T follicular helper cell (primary cell): ENCODE measurements at places on chromosomes 1 and 21.

GRCh38 chr21:45017039-45017960 lies 57.1 kb upstream of the ADARB1 start:
- no peak for DNase-seq

DNA sequence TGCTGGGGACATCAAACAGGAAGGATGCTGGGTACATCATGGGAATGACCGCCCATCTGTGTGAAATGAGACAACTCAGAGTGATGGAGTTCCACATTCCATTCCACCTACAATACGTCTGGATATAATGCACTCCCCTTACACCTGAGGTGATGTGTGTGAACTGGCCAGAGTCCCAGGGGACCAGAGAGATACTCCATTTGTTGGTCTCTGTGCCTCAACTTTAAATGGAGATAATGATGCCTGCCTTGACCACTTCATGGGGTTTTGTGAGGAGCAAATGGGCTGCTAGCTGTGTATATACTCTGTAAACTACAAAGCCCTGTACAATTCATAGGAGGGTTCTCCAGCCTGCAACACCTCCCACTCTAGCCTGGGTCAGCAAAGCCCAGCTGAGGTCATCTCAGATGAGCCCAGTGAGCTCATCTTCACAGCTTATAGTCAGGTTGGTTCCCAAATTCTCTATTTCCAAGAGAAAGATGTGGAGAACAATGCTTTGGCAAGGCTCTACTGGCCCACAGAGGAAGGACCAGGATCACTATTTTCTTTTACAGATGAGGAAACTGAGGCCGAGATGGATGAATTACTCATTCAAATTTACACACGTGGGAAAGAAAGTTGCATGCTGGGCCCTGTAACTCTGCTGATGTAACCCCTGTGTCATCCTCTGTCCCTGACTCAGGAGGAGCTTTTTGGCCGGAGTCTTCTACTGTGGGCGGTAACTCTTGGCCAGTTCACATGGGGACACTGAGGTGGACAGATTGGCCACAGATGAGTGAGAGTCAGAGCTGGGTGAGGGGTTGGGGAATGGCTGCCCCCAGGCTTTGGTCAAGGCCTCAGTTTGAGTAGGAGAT lies 105.6 kb upstream of the GCLM start:
- DNase-seq = no peak

DNA sequence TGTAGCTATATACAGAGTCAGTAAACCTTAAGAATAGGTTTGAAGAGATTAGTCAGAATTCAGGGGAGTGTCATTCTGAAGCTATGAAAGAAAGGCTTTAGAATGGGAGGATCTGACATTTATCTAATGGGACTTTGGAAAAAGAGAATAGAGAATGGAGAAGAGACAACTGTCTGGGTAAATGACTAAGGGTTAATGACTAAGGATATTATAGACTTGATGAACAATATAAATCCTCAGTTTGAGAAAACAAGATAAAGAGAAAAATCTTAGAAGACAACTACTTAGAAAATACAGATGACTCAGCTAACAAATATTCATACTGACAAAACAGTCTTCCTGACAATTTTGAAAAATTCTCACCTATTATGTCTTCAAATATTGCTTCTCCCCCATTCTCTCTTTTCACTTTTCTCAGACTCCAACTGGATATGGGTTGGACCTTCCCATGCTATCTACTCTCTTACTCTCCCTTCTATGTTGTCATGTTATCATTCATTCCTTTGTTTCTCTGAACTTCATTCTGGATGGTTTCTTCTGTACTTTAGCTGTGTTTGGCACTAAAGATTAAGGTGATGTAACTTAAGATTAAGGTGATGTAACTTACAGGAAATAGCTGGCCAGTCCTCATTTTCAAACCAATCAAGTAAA lies 20.4 kb downstream of the SLC16A1 start:
- DNase-seq = no peak

- no peak for DNase-seq
Measured at GRCh38 chr1:46525253-46525983, 26.0 kb downstream of the KNCN start.

- no peak for DNase-seq
Measured at GRCh38 chr1:96234299-96234698, 487.3 kb upstream of the PTBP2 start.

DNA sequence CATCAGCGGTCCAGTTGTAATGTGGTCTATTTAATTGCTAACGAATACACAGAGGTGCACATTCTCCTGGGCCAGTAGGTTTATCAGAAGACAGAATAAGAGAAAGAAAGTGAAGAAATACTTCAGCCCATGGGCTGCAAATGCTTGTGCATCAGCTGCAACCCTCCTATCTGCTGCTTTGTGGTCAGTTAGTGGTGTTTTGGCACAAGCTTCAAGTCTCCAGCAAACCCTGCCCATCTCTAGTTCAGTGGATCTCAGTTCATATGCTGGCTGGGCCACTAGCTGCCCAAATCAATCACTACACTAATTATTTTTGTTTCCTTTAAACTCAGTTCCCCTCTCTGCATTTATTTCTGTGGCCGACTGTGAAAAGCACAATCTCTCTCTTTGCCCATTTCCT lies 124.2 kb downstream of the KCNJ6 start:
- DNase-seq = no peak

- DNase-seq = no peak
Measured at GRCh38 chr1:237179503-237179902, 137.5 kb downstream of the RYR2 start.

DNA sequence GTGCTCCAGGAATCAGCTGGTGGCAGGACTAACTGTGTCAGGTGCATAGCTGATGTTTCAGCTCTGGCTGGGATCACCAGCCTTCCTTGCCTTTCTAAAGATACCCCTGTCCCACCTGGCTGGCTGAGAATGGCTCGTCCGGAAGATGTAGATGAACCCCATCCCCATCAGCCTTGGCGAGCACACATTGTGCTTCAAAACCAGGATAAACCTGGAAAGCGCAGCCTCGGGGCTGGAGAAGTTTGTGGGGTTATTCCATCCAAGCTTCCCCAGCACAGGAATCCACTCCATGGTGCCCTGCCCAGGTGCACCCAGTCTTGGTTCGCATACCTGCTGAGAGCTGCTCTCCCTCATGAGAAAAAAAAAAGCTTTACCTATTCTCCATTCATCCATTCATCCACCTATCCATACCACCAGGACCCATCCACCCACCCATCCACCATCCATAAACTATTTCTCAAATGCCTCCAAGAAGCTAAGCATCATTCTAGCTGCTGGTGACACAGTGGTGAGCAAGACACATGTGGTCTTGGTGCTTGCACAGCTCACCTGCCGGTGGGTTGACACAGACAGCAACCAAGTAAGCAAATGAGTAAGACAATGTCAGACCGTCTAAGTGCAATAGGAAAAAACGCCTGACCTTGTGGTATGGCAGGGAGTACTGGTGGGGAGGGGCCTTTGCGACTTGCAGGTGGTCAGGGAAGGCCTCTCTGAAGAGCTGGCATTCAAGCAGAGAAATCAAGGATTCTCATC lies 94.0 kb downstream of the DMRTB1 start:
- no peak for DNase-seq

- no peak for DNase-seq
Measured at GRCh38 chr1:242585616-242586359, 61.3 kb upstream of the PLD5 start.

DNA sequence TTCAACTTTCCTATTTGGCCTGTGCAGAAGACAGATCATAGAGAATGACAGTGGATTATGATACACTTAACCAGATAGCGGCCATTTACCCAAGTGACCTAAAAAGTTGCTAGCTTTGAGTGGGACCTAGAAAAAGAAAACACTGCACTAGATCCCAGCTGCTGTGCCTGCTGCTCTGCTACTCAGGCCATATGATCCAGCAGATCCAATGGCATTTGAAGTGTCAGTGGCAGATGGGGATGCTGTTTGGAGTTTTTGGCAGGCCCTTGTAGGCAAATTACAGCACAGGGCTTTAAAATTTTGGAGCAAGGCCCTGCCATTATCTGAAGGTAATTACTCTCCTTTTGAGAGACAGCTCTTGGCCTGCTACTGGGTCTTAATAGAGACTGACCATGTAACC lies 74.0 kb upstream of the KCNE2 start:
- DNase-seq = no peak

- no peak for DNase-seq
Measured at GRCh38 chr1:8815582-8816151, 1.8 kb downstream of the RERE start.
